Endothelial cell of umbilical vein (primary cell): ENCODE measurements at places on chromosomes 6 and 20. TPM values are rescaled to one million over a fixed set of nuclear protein-coding genes. Genes with fewer than 3 reads are reported as not detected.

Gene MAN1A1
- polyA plus RNA-seq = 2.6 and 3.3 TPM in 2 replicates

Gene MLN
- not detected in 2 replicates for polyA plus RNA-seq

Gene CRYBG1
- polyA plus RNA-seq = 3.1 and 4.1 TPM in 2 replicates

Gene LPA
- polyA plus RNA-seq = not detected in 2 replicates

Gene NOX3
- not detected in 2 replicates for polyA plus RNA-seq

Gene NNAT
- 32.9 and 37.7 TPM in 2 replicates for polyA plus RNA-seq

DNA sequence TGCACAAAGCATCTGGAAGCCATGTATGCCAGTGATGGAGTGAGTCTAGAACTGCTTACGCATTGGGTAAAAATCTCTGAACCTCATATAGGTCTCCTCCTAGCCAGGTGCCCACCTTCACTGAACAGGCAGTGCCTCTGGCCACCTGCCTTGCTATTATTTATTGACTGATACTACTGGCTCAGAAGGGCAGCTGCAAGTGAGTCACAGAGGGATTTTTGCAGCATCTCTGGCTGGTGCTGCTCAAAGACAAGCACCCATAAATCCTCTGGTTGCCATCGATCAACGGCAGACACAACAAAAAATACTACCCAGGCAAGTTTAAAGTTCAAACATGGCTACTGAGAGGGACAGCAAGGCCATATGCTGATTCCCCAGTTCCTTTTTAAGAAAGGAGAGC lies 279.4 kb downstream of the UBE3D start:
- DNase-seq = no peak

DNA sequence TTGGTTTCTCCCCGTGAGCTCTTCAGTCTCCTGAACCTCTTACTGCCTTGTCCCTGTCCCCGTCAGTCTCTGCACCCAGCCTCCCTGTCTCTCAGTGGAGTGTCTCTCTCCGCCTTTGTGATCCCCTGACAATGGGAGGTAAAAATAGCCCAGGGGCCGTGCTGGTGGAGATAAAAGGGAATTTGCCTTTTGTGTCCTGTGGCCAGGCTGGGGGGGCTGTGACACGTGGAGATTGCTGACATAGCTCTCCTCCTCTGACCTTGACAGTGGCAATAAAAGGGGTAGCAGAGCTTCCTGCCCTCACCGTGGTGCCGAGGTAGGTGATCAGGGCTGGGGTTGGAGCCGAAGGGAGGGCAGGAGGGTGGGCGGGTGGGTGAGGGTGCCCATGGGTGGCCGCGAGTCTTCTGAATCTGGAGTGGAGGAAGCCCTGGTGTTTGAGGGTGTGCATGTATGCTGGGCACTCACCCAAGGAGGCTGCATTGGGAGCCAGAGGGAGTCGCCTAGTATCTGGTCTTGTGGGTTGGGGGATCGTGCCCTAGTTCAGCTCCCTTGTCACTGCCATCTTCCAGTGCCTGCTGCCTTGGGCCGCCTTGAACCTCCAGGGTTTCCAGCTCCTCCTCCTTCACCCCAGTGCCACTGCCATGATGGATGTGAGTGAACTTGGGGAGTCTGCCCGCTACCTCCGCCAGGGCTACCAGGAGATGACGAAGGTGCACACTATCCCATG lies 21.9 kb downstream of the MYH7B start:
- DNase-seq = no peak

GRCh38 chr20:56469077-56469449 lies 636 bp downstream of the RTF2 start:
- no peak for DNase-seq

DNA sequence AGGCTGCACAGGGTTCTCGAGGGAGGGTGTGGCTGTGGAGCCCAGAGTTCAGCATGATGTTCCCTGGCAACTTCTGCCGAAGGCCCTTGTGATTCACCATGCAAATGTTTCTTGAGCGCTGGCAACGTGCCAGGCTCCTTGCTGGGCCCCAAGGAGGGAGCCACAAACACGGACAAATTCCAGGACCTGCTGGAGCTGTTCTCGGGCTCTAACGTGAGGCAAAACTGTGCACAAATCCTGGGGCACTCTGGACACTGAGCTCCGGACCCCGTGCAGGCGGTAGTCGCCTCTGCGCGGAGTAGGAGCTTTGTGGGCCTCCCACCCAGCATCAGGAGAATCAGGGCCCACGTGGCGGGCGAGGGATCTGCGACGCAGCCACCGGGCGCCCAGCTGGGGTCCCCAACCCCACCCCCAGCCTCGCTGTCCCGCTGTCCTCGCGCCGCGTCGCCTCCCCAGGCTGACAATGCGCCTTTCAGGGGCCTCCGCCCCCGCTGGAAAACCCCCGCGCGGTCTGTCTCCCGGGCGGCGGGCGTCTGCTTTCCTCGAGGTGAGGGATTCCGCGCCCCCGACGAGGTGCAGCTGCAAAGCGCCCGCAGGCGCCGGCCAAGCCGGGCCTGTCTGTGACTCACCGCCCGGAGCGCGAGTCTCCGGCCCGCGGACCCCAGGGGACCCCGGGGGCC lies 31.7 kb upstream of the SCUBE3 start:
- DNase-seq = peak; percentile 15

DNA sequence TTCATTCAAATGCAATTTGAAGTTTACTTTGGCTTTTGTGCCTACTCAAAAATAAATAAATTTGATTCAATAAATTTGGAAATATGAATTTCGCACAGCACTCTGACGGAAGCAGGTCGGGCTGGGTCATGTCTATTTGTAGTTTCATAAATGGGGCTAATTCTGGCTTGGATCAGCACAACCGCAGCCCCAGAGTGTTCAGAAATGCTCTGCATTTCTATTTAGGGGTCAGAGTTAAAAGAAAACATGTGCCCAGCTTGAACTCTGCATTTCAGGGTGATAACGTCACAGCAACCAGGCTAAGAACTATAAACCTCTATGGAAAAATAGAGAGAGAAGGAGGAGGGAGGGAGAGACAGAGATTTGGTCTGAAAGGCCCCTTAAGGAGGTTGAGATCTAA lies 480.9 kb upstream of the NOX3 start:
- DNase-seq = no peak

GRCh38 chr20:13297147-13297899 lies 76.2 kb downstream of the ISM1 start:
- DNase-seq = no peak

DNA sequence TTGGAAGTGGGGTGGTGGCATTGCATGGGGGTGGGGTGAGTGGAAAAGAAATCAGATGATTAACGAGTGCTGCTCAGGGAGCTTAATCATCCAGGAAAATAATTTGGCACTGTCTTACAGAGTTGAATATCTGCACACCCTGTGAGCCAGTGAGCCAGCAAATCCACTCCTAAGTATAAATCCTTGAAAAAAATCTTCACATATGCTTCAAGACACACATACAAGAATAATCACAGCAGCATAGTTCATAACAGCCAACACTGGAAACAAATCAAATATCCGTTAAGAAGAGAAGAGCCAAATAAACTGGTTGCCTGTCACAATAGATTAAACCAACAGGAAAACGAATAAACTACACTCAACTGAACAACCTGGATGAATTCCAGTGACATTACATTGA lies 62.8 kb downstream of the SAMD3 start:
- no peak for DNase-seq

DNA sequence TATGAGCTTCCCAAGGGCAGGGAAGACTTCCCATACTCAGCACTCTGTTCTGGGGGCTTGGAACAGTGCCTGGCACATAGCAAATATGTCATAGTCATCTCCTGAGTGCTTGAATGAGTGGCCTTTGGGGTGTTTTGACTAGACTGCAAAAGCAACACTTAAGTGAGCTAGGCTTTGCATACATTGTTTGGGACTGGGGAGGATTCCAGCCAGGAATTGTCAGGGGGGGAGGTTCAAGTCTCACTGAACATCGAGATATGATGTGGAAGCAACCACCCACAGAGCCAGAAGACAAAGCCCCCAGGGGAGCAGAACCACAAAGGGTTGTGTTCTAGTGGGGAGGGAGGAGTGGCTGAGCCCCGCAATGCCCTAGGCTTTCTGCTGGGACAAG lies 98.4 kb downstream of the SYCP2 start:
- DNase-seq = no peak

GRCh38 chr20:7770046-7770445 lies 170.2 kb downstream of the HAO1 start:
- DNase-seq = peak; percentile 12

GRCh38 chr6:42007286-42008137 lies 42.8 kb upstream of the TAF8 start:
- DNase-seq = no peak

DNA sequence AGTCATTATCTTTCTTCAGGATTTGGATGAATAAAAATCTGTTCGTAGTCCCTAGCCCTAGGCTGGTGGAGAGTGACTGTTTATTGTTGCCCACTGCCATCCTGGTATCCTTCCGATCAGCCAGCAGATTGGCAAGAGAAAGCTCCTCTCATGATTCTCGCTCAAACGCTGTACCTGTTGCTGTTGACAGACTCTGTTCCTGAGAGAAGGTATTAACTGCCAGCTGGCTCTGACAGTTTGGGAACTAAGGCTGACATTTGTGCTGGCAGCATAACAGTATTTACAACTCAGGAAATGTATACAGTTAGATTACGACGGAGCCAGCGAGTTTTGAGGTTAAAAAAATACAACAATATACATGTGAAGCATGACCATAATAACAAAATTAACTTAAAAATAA lies 674.5 kb downstream of the PRKN start:
- no peak for DNase-seq

DNA sequence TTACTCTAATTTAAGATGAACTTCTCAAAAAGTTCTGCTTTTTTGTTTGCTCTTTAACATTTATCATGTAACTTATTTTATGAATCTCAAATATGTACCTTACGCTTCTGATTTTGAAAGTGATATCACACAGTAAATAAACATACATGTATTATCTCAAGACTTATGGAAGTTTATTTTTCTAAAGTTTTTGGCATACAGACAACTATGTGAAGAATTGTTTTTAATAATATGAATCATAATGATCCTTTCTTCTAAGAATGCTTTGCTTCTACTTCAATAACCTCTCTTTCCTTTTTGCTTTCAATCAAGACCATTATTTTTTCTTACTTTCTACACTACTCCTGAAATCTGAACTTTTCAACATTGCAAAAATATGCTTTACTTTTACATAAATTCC lies 816.4 kb downstream of the EYS start:
- DNase-seq = peak; percentile 80

- DNase-seq = no peak
Observed at GRCh38 chr20:34079818-34080217, 32.2 kb downstream of the EIF2S2 start.
